Effector memory CD8-positive, alpha-beta T cell (primary cell): ENCODE measurements at places on chromosomes 7 and 10.

DNA sequence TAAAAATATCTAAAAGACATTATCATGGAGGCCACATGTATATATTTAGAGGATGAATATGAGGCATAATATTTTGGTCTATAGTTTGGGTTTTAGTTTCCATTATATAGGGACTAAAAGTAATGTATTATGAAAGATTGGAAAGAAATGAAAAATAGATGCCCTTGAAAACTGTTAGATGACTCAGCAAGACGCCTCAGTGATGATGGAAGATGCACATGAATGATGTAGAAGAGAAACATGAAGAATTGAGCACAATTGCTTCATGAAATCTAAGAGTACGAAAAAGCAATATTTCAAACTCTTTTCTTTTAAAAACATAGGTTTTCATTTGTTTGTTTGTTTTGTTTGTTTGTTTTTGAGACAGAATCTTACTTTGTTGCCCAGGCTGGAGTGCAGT is 89.8 kb downstream of the ARL4A start:
- no peak for DNase-seq

DNA sequence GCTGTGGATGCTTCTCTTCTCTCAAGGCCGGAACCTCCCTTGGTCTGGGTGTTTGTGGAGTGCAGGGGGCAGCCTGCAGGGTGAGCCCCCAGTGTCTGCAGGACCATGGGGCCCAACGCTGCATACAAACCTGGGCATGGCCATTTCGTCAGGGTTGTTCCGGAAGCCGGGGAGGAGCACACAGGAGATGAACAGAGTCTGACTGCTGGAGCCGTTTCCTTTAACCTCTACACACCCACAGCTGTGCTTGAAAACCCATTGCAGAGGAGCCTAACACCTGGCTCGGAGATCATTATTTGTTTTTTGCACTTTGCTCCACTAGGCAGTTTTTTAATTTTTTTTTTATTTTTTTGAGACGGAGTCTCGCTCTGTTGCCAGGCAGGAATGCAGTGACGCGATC is 167.6 kb upstream of the INSYN2A start:
- DNase-seq: no peak

DNA sequence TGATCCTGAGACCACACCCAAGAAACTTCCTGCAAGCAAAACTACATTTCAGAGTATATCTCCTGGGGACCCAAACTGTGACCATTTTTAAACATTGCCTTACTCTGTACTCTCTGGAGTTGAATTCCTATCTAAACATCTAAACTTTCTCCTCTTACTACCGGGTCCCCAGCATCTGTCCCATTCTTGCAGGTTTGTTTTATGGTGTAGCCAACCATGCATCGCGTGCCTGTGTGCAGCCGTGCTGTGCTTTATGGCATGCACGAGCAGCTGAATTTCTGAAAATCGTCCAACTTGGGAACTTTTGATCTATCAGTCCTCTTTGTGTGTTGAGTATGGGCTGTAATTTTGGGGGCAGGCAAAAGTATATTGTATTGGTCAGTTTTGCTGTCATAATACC is 423.8 kb upstream of the DPP6 start:
- no peak for DNase-seq

GRCh38 chr7:116772423-116772863 is 89.9 kb upstream of the CAPZA2 start:
- DNase-seq: no peak

DNA sequence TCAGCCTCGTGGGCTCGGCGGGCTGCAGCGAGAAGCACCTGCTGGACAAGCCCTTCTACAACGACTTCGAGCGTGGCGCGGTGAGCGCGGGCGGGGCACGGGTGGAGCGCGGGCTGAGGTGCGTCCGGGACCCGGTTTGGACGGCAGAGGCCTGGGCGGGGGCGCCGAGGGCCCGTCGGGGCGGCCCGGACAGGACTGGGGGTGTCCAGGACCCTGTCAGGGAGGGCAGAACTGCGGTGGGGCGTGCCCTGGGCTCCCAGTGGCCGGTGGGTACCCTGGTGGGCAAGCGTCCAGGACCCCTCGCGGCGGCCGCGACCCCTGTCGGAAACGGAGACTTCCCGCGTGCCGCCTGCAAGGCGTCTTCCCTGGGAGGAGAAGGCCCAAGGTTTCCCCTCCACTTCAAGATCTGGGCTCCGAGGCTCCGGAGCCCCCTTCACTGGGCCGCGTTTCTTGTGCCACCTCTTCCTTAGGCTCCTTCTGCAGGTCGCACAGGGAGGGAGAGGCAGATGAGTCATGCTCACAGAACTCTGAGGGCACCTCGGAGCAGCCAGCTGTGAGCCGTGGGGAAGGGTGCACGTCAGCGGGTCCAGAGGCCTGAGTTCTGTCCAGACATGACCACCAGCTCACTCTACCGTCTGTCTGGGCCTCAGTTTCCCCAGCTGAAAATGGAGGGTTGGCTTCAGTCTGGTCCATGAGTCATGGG is 485 bp downstream of the ALOX5 start:
- DNase-seq: no peak

- DNase-seq: no peak
These were observed 31.6 kb downstream of the ADRA2A start for GRCh38 chr10:111108441-111108840.

DNA sequence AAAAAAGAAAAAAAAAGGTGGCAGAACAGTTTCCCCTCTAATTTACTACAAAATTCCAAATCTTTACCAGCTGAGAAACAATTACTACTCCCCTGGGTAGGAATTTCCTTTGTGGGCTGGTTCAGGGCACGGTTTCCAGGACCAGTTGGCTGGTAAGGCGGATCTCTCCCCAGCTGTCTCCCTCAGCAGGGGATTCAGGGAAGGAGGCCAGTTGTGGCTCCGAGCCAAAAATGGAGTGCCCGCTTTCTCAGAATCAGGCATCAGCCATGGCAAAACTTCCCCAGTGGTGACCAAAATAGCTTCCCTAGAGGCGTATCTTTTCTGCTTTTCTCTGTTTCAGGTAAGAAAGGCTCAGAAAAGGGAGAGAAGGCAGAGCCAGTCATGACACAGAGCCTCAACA is 91.2 kb downstream of the ZNF22 start:
- DNase-seq: no peak

DNA sequence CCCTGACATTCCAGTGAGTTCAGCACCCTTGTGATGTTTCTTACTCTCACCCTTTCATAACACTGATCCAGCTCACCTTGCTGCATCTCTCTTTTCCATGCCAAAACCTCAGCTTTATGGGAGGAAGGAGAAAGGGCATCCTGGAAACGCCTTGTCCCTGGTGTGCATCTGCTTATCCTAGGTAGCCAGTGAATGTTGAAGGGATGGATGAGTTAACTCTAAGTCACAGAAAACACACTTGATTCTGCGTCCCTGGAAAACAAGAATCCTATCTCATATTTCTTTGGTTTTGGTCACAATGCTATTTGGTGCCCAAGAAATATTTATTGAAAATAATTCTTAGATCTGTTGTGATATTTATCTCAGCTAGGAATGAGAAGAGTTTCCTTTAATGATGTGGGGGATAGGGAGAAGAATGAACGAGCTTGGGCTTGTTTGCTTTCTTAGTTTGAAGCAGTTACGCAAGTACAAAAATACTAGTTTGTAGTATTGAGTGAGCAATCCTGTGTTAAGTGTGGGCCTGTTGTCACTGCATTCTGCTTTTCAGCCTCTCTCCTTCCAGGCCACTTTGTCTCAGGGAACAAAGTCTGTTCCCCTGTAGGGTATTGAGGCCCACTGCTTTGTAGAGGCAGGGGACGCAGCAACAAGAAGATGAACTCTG is 126.5 kb downstream of the ARID5B start:
- no peak for DNase-seq

DNA sequence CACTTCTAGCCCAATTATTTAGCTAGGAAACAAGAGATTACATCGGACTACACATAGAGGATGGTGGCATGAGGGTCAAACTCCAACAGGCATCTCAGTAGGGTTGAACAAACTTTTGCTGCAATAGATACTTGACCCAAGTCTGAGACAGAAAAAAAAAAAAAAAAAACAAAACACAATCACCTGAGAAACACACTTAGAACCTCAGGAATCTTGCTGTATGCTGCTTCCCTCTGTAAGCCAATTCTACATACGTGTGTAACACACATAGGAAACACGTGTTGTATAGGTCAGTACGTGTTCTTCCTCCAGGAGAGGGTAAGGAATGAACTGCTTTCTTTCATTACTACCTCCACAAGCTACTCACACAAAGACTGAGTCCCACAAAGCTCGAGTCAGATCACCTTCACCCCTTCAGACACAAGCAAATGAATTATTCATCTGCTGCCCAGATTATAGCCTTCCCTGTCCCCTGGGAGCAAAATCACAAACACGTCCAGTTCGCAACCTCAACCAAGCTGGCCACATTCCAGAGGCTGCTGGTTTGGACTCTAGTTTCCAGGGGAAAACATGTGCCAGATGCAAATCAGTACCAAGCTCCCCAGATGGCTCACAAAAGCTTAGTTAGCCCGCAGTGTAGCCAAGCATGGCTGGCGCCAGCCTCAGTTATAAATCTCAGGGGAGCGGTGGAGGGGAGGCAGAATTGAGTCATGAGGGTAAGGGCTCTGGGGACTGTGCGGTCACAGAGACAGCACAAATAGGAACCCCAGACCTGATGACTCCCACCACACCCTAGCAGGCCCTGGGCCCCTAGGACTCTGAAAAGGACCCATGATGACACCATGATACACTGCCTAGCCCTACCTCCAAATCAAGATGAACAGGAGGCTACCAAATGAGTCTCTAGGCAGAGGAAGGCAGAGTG is 15.1 kb downstream of the PSAP start:
- no peak for DNase-seq

DNA sequence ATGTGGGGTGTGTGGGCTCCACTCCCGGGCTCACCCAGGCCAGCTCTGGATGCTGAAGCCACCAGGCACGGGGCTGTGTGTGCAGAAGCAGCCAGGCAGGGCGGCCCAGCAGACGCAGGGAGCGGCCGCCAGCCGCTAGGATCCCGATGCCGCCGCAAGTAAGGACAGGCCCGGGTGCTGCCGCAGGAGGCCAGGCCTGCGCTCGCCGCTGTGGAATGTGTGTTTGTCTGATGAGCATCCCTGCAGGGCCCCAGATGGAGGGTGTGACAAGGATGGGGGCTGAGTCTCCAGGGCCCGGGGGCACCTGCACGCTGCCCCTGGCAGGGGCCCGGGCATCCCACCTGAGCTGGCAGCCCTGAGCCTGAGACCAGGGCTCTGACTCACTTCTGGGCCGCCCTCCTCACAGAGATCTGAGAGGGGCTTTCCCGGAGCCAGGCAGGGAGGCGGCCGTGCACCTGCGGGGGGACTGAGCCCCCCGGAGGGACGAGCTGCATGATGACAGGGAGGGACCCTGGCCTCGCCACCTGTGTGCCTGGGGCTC is 101.5 kb downstream of the FOXL3 start:
- DNase-seq: no peak

DNA sequence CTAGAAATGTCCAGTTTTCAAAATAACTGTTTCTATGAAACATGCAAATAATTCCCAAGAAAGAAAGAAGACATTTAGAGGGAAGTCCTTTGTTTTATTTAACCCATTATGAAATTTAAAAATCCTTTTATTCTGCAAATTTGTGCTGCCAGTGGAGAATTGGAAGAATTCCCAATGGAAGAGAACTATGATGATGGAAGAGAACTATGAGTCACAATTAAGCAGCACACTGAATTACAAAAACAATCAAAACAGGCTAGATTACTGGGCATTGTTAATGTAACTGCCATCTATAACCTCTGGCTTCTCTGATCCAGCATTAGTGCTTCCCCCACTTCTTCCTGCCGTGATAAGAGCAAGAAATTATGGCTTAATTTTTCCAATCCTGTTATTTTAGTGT is 126.2 kb upstream of the FEZF1 start:
- no peak for DNase-seq
